ENCODE measurements at places on chromosomes 6 and 20.
A peak's percentile ranks its signal among the peaks of the same experiment; 100 is the strongest.

DNA sequence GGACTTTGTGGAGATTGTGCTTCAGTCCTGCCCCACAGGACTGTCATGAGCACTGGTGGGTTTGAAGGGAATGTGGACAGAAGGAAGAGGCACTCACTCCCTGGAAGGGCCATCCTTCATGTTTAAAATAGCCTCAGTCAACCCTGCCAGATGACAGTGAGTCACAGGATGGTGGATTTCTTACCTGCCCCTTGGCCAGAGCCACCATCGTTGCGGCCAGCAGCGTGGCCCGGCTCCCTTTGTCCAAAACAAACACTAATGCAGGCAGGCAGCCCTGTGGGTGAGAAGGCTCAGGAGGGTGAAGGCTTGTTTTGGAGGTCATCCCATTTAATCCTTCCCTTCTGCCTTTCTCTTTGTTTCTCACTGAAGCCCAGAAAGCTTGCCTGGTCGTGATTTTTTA is 422.7 kb downstream of the CD83 start:
- no peak for DNase-seq

DNA sequence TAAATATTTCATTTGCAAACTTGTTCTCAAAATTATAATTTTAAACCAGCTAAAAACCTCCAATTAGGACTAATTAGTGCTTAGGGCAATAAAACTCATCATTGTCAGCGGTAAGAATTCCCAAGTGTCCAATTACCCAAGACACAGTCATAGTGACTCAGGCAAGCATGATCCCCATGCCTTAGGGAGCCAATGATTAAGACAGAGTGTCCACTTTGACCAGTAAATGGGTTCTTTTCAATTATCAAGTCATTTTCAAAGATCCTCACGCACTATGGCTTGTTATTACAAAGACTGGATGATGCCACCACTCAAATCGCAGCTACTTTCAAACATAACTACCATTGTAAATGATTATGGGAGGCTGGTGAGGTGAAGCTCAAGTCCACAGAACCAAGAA is 114.0 kb downstream of the BFSP1 start:
- no peak for DNase-seq

- no peak for DNase-seq
Observed at GRCh38 chr6:89010825-89011224, 47.4 kb upstream of the RNGTT start.

DNA sequence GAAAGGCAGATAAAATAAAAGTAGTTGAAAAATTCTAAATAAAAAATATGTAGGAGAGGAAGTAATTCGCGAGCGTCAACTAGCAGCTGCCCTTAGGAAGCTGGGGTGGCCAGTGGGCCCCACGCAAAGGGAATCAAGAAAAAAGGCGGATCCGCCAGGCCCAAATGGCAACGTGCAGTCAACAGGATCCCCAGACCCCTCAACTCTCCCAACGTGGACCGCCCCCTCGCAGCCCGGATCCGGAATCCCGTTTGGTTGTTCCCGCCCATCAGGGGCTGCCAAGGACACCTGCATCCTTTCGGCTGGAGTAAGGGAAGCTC is 296 bp downstream of the DZANK1 start:
- no peak for DNase-seq

DNA sequence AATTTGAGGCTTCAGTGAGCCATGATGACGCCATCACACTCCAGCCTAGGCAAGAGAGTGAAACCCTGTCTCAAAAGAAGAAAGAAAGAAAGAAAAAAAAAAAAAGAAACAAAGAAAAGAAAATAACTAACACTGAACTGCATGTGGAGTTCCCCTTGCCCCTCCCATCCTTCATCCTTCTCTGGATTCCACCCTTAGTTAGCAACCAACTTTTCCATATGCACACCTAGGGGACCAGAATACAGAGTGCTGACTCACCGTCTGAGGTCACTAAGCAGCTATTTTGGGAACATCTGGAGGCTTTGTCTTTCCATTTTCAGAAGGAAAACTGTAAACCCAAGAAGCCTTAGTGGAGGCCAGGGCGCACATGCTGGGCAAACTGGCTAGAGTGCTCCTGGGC is 257.4 kb downstream of the MAFB start:
- DNase-seq: peak; percentile 91

GRCh38 chr20:2713285-2713684 is 20.7 kb downstream of the EBF4 start:
- no peak for DNase-seq

DNA sequence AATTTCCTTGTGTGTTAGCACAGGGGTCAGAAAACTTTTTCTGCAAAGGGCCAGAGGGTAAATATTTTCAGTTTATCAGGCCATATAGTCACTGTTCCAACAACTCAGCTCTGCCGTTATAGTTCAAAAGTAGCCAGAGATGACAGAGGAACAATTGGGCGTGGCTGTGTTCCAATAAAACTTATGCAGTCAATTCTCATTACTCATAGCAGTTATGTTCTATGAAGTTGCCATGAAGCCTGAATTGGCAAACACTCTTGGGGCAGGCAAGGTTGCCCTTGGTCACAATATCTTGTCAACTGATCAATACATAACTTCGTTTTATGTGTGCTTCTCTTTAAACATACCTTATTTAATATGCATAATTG is 304.2 kb downstream of the TFAP2C start:
- DNase-seq: no peak
